OCI-LY7 (cell line): ENCODE measurements at places on chromosomes 13 and 19. TPM values are rescaled to one million over a fixed set of nuclear protein-coding genes. Genes with fewer than 3 reads are reported as not detected.

Gene TMC4
- total RNA-seq, result not detected in 2 replicates

Gene APC2
- total RNA-seq, result 2.4 and 5.5 TPM in 2 replicates

Gene CA11
- 4.6 and 10.8 TPM in 2 replicates for total RNA-seq

Gene NOTCH3
- 0.25 and 0.28 TPM in 2 replicates for total RNA-seq

Gene KLK1
- total RNA-seq, result 3.4 and 5.1 TPM in 2 replicates

Gene RASA3
- total RNA-seq, result 15.0 and 17.9 TPM in 2 replicates

Gene DACH1
- not detected in 2 replicates for total RNA-seq

Gene ZNF491
- 6.2 and 7.9 TPM in 2 replicates for total RNA-seq
